ENCODE measurements at places on chromosomes 2 and 18.

GRCh38 chr2:154698721-154699574 is 453 bp downstream of the KCNJ3 start:
- DNase-seq: no peak

DNA sequence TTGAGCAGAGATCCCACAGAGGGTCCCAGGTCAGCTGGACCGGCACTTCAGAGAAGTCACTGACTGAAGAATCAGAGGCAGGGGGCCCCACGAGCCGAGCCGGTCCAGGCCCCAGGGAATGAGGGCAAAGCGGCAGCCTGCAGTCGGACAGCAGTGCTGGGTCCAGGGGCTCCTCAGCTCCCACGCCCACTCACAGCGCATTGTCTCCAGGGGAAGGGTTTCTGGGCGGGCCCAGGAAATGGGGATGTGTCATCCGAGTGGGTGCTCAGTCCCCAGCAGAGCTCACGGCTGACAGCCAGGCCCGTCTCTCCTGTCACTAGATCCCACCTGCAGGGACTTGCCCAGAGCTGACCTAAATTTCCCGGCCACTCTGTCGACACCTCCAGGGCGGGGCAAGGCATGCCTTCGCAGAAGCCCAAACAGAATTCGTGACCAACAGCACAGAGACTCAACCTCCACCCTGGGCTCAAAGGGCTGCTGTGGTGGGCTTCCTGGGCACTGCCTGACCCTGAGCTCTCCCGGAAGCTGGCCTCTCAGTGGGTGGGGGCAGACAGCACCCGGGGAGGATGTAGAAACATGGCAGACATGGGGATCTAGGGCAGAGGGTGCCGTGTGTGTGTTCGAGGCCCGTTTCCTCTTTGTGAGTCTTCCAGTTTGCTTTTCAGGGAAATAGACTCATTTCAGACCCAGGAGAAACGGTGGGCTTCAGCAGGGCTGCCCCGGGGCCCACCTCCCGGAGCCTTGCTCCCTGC is 42.1 kb upstream of the TAF1B start:
- no peak for DNase-seq

DNA sequence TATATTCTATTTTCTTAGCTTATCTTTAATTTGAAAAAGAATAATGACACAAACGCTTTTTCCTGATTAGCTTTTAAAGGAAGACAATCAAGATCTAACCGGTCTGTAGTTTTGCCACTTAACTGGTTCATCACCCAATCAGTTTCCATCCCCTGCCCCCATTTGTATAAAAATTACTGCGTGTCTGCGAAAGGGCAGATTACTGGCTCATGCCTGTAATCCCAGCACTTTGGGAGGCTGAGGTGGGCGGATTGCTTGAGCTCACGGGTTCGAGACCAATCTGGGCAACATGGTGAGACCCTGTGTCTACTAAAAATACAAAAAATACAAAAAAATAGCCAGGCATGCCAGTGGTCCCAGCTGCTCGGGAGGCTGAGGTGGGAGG is 2.4 kb downstream of the CEBPZOS start:
- DNase-seq: no peak

DNA sequence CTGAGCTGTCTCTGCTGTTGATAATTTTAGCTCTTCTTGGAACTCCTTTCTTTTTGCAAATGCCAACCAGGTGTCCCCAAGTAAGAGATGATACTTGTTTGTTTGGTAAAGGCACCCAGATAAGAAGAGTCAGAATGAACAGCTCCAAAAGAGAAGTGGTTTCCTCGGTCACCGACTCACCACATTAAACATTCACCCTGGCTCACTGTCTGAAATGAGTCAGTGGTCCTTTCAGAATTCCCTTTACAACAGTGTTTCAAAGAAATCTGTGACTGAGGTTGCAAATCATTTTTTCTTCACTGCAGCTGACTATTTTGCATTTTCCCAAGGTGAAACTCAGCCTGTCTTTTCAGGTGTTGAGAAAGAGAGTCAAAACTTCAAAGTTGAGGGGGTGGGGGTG is 16.2 kb upstream of the CXCR4 start:
- no peak for DNase-seq

GRCh38 chr18:30386624-30387023 is 655.9 kb downstream of the DSC3 start:
- DNase-seq: no peak

DNA sequence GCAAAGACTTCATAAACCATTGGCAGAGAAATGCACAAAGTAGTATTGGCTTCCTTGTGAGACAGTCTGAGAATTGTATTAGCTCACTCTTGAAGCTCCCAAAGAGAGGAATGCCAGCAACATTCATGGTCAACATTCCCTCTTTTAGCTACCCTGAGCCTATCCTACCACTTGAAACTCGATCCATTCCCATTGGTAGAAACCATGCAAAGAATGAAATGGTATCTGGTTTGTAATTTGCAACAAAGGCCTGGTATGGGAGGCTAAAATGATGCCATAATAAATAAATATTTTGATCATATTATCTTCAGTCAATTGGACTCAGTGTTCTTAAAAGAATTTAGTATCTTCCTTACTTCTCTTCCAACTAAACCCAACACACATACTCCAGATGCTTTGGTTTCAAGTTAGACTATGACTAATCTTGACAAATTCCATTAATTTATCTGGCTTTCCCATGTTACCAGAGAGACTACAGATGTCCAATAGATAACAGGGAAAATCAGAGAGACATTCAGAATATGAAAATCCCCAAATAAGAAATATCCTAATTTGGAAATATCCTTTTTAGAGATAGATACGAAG is 102.9 kb downstream of the DHRS9 start:
- DNase-seq: no peak

GRCh38 chr2:197251576-197251975 is 59.0 kb downstream of the ANKRD44 start:
- DNase-seq: no peak

DNA sequence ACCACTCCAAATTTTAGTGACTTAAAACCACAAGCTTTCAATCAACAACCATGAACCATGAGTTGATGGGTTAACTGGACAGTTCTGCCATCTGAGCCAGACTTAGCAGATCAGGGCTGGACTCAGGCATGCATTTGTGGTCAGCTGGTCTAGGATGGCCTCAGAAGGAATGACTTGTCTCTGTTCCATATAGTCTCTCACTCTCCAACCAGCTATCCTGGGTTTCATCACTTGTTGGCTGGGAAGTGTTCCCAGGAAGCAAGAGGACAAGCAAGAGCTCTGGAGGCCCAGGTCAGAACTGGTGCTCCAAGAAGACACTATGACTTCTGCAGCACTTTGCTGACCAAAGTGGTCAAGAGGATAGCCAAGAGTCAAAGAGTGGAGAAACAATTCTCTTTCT is 17.5 kb upstream of the MAP3K20 start:
- DNase-seq: no peak

DNA sequence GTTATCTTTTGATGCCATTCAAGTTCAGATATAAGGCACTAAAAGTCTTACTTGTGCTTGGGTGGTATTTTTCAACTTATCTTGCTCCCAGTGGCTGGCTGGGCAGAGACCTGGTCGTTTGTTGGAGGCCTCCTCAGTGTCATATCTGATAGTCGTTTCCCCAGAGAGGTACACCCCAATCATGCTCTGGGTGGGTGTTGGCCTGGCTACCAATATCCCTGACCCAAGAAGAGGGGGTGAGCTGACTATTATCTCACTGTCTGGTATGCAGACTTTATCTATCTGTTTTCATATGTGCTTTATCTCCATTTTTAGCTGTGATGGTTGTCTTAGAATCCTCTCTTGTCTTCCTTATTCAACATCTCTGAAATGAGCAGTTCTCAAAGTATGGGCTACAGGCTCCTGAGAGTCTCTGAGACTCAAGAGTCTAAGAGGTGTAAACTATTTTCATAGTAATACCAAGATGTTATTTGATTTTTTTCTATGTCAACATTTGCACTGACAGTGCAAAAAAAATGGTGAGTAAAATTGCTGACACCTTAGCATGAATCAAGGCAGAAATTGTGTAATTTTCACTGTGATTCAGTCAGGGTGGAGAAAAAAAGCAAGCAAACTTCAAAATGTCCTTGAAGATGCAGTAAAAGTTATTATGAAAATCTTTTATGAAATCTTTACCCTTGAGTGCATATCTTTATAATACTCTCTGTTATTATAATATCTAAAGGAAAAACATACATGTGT is 12.3 kb upstream of the PLEK start:
- no peak for DNase-seq

- DNase-seq: no peak
These were observed 22.5 kb upstream of the ACVR1 start for GRCh38 chr2:157898591-157898996.

- peak; percentile 65 for DNase-seq
These were observed at the start of gene TUBA4B for GRCh38 chr2:219252900-219253752. Gene TUBA4B, plus strand, starts transcription at chr2:219253243. Its CDS starts 165 bp downstream, at chr2:219253408.

- DNase-seq: no peak
These were observed 17.8 kb downstream of the UBR3 start for GRCh38 chr2:169845016-169845415.

DNA sequence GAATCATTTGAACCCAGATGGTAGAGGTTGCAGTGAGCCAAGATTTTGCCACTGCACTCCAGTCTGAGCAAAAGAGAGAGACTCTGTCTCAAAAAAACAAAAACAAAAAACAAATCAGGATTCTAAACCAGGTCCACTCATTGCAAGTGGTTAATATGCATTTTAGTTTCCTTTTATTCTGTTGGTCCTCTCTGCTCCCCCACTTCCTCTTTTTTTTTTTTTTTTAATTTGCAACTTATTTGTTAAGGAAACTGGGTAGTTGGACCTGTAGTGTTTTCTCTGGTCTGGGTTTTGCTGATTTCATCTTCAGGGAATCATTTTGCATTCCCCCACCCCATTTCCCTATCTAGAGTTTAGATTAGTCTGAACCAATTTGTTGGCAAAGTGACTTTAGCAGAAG is 14.0 kb downstream of the FER1L5 start:
- DNase-seq: no peak

DNA sequence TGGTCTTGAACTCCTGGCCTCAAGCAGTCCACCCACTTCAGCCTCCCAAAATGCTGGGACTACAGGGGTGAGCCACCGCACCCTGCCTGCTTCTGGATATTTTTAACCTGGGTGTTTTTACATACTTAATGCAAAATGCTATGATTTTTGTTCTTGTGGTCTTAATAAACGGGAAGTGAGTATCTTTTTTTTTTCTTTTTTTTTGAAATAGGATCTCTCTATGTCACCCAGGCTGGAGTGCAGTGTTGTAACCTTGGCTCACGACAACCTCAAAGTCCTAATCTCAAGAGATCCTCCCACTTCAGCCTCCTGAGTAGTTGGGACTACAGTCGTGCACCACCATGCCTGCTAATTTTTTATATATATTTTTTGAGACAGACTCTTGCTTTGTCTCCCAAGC is 19.2 kb upstream of the ASXL2 start:
- DNase-seq: no peak

GRCh38 chr2:174484573-174484972 is 2.3 kb downstream of the GPR155 start:
- no peak for DNase-seq

DNA sequence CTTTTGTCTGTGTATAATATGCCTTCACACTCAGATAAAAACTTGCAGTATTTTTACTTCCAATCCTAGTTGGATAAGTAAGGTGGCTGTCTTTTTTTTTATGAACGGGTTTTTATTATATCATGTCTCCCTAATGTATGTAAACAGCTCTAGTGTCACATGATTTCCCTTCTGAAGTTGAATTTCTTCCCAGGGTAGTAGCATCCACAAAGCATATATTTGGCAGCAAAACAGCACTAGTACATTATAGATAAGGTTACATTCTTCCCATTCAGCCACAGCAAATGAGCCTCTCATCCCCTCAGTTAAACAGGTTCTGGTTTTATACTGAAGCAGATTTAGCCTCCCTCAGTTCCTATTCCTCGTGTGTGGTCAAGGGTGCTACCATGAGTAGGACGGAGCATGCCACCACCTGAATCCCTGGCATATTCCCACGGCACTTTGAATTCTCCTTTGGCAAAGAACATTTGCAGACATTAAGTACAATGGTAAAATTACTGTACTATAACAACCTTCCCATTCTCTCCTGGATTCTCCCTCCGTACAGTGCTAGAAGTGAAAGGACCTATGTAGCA is 15.4 kb upstream of the DTNA start:
- DNase-seq: no peak

GRCh38 chr2:3126171-3126910 is 251.3 kb downstream of the EIPR1 start:
- DNase-seq: no peak

DNA sequence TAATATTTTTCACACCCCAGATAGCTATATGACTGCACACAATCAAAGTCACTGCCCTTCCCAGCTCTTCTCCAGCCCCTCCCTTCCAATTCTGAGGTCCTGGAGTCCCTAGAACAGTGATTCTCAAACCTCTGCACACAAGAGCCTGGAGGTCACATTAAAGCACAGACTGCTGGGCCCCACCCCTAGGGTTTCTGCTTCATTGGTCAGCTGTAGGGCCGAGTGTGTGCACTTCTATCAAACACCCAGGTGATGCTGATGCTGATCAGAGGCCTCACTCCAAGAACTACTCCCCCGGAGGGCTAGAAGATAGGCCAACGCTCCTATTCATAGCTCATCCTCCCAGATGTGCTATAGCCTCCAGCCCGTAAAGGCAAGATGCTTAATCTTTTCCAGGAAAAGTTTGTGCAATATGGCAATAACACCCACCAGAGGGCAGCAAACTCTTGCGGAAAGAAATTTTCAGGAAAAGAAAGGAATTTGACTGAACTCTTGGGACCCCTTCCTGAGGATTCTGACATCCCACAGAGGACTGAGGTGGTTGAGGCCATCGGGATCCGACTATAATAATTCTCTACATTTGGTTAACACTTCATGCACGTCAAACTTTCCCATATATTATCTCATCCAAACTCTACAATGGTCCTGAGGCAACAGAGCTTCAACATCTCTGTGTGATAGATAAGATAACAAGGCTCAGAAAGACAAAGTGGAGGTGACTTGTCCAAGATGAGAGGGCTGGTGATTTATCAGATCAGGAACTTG is 194.2 kb upstream of the PKDCC start:
- DNase-seq: peak; percentile 51

- no peak for DNase-seq
These were observed 259.4 kb downstream of the GBX2 start for GRCh38 chr2:235908826-235909225.

DNA sequence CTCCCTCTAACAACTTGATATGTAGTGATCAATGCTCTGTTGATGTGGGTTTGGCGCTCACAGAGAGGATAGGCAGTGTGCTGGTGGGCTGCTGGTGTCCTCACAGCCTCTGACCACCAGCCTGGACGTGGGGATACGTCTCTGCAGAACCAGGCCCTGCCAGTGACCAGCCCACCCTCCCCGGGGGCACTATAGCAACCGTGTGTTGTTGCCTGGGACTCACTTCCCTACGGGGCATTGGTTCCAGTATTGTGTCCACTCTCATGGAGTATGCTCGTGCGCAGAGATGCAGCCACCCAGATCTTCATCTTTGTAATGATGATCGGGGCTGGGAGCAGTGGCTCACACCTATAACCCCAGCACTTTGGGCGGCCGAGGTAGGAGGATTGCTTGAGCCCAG is 180.1 kb downstream of the LDLRAD4 start:
- no peak for DNase-seq

DNA sequence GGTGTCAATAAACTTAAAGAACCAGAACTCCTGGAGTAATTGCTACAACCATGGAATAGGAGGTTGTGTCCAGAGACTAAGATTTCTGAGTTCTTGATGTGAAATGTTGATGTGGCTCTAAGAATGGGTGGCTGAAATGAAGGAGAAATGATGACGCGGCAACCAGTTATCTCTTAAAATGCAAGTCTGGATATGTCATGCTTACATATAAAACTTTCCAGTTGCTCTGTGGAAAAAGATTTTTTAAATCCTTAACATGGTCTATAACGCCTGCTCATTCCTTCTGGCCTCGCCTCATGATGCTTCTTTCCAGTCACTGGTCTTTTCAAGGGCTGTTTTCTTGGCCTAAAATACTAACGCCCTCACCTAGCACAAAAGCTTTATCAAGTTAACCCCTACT is 23.5 kb upstream of the MYO1B start:
- DNase-seq: no peak

All from transverse colon (tissue), 4 donors.